ENCODE measurements at places on chromosomes 4 and X. TPM values are rescaled to one million over a fixed set of nuclear protein-coding genes. Genes with fewer than 3 reads are reported as not detected.

TMEM35A gene
- total RNA-seq, result 0.30 TPM

MYOZ2 gene
- 792 TPM for total RNA-seq

HS3ST1 gene
- 0.94 TPM for total RNA-seq

NEIL3 gene
- total RNA-seq, result 0.10 TPM

SCRG1 gene
- 0.35 TPM for total RNA-seq

HTR2C gene
- total RNA-seq, result not detected

CD38 gene
- 1.7 TPM for total RNA-seq

FGD1 gene
- 6.3 TPM for total RNA-seq

NSUN7 gene
- total RNA-seq, result 0.40 TPM

HELT gene
- not detected for total RNA-seq

UGT2A2 gene
- total RNA-seq, result not detected

SLITRK2 gene
- 0.45 TPM for total RNA-seq

CCDC110 gene
- 0.99 TPM for total RNA-seq

F8 gene
- 49.4 TPM for total RNA-seq

AR gene
- total RNA-seq, result 25.2 TPM

BEX3 gene
- 147 TPM for total RNA-seq

STK26 gene
- total RNA-seq, result 1.9 TPM

MAGEC1 gene
- total RNA-seq, result not detected

BRS3 gene
- total RNA-seq, result not detected

GAB1 gene
- total RNA-seq, result 90.7 TPM

ARHGEF38 gene
- not detected for total RNA-seq

CSAG3 gene
- total RNA-seq, result not detected

Measured in left ventricle myocardium superior (tissue), 1 donor.